Activated naive CD8-positive, alpha-beta T cell treated with anti-CD3 and anti-CD28 coated beads, Interleukin-2, amount 50 U/mL, for 16 hours (primary cell): ENCODE measurements at places on chromosomes 12 and 14.

- no peak for DNase-seq
Measured at GRCh38 chr14:56514663-56515371, 64.8 kb upstream of the TMEM260 start.

- DNase-seq, result no peak
Measured at GRCh38 chr12:107449891-107450290, 235.7 kb upstream of the PWP1 start.

GRCh38 chr14:49512147-49512551 lies 74.0 kb downstream of the RPS29 start:
- DNase-seq, result no peak

- no peak for DNase-seq
Measured at GRCh38 chr12:122544537-122544936, 17.5 kb downstream of the KNTC1 start.

DNA sequence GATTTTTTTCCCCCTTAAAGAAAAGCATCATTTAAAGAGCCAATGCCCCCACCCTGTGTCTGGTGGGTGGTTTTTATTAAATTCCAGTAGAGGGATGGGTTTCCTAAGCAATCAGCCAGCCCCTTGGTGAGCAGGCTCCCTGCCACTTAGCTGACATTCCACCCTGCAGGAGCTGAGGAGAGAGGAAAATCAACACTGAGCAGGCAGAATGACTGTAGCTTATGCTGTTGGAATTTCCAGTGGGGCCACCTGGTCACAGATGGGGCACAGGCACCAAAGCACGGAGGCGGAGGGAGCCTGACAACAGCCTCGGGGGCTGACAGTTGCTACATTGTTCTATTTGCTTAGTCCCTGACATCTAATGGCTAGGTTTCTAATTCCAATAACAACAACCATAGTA lies 127.7 kb downstream of the TMEM30B start:
- DNase-seq, result no peak

DNA sequence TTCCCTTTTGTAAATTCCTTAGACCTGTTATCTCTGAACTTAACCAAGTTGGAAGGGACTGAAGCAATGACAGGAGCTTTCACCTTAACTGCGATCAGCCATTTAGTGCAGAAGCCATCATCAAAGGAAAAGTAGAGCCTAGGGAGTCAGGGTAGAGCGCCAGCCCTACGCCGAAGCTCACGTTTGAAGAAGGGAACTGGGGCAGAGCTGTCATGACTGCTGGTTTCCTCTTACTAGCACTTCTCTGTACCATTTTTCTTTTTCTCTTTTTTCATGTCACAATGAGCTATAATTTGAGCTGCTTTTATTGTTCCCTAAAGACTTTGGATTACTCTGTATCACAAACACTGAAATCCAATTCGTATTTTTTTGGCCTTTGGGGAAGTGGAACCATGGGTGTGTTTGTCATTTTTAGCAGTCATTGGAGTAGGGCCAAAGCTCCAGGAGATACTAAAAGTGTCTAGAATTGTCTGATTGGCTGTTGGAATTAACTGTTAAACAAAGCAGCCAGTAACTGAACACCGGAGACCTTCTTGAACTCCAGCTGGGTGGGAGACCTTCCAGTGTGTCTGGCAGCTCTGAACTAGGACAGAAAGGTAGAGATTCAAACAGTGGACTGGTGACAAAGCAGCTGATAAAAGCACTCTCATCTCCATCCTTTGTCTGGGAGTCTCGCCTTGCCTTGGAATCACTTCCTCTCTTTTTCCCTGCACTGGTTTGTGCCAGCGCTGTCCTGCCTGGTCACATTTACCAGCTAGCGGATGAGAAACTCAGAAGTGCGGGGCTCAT lies 9.1 kb downstream of the MTRFR start:
- no peak for DNase-seq

DNA sequence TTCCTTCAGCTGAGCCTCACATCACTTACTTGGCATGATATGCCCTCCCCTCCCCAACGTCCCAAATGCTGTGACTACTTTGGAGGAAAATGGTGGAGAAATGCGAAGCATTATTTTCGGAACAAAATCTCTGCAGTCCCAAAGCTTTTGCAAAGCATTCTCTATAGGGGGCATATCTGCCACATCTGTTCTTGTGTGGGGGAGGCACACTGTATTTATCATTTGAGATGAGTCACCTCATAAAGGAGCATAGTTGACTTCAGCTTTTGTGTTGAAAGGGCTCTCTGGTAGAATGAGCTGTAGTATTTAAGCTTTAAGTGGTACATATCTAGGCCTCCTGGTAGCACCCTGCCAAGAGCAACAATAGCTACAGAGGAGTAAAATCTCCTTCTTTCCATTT lies 447.5 kb downstream of the ADAMTS20 start:
- DNase-seq, result no peak

DNA sequence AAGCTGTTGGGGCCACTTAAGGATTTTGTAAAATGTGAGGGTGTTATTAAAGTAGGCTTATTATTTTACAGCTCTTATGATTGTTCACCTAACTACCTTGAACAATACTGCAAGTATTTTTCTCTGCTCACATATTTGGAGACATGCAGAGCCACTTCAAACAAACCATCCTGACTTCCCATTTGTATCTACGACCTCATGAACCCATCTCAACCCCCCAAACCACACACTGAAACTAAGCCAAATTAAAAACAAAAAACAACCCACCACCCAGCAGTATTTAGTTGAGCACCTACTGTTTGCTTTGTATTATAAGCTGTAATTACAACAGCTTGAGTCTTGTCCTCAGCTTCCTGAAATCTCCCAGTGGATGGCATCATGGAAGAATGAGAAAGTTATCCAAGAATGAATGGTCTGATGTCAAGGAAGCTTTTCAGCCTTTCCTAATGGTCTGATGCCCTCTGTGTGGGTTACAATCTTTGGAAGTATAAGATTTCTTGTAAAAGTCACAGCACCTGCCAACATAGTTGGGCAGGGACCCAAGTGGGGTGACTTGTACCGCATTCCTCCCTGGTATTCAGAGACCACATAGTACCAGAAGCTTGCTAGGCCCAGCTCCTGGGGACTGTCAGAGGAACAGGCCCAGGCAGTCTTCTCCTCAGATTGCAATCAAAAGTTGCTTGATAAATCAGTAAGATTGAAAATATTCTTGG lies 416.6 kb downstream of the ZFP36L1 start:
- no peak for DNase-seq

DNA sequence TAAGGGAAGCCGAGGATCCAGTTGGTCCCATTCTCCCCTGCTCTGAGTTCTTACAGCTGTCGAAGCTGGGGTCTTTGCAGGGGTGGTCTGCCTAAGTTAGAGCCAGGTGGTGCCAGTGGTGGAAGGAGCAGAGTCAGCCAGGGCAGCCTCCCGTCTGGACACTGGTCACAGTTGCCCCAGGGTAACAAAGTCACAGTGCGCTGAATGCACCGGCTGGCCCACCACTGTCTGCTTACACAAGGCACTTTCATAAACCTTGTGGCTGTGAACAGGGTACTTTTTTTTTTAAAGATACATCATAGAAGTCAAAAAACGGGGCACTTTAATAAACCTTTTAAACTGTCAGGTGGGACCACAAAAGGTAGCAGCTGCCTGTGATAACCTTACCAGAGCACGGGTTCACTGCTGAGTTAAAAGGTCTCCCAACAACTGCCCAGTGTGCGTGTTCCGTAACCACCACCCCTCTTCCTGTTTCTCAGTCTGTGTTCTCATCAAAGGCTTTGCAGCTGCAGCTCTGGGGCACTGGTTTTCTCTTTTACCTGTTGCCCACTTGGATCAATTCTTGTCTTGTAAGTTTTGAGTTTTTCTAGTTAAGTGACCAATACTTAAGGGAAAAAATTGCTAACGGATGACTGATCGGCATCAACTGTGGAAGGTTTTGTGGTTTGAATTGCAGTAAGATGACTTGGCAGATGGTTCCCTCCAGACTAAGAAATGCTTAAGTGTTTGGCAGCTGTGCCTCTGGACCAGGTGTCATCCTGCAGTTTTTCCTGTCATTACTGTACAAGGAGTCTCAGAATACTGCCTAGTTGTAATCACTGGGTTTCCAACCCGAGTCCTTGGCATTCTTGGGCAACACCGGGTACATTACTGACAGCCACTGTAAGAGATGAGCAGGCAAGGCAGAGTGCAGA lies 55.9 kb downstream of the DYNC1H1 start:
- DNase-seq, result peak; percentile 13

GRCh38 chr12:27709932-27710591 lies 570 bp upstream of the MRPS35 start:
- no peak for DNase-seq

- no peak for DNase-seq
Measured at GRCh38 chr14:30242744-30243143, 315.1 kb upstream of the PRKD1 start.

DNA sequence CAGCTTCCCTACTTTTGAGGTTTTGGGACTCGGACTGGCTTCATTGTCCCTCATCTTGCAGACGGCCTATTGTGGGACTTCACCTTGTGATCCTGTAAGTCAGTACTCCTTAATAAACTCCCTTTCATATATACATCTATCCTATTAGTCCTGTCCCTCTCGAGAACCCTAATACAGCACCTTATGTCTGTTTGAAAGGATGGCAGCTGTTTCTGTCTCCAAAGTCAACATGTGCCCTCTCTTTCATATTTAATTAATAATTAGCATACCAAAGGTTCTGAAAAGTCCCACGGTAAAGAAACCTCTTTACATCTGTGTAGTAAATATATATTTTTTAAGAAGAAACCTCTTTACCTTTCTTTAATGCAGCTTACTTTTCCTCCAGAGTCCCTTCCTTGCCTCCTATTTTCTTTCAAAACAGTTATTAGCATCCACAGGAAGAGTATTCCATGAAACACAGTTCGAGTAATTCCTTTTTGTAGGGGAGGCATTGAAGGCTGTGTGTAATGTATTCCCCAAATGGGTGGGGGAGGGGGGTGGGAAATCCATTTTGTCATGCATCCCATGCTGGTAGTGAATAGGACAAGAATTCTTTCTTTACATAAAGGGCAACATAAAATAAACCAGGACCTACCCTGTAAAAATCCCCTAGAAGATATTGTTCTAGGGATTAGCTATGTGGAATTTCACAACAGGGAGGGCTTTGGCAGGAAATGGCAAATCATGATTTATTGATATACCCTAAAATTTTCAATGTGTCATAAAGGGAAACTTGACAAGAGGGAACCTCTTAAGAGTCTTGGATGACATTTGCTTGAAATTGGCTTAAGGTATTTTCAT lies 241.5 kb downstream of the SUDS3 start:
- no peak for DNase-seq

DNA sequence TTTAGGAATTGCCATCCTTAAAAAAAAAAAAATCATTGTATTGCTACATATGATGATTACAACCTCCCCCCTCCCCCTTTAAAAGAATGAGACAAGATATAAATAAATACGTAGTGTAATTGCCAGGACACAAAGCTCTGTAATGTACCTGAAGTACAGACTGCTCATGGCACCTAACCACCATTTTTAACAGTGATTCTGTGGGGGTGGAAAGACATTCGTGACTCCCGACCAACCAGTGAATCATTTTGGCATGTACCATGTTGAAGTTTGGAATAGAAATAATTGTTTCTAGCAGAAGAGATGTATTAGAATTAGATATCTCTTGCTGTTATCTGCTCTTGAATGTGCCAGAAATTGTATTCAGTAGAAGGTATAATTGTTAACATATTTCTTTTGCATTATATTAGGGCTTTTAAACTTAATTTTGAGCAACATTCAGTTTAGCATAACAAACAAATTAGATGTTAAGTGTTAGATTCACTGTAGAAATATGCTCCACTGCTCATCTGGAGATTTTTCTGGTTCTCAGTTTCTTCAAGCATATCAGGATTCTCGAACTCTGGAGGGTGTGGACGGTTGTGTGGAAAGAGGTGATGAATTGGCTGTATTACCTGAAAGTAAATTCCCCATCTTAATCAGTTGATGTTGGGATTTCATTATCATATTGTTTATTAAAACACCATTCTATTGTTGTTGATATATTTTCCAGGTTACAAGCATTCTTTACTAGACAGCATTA lies 31.1 kb downstream of the FRS2 start:
- no peak for DNase-seq

DNA sequence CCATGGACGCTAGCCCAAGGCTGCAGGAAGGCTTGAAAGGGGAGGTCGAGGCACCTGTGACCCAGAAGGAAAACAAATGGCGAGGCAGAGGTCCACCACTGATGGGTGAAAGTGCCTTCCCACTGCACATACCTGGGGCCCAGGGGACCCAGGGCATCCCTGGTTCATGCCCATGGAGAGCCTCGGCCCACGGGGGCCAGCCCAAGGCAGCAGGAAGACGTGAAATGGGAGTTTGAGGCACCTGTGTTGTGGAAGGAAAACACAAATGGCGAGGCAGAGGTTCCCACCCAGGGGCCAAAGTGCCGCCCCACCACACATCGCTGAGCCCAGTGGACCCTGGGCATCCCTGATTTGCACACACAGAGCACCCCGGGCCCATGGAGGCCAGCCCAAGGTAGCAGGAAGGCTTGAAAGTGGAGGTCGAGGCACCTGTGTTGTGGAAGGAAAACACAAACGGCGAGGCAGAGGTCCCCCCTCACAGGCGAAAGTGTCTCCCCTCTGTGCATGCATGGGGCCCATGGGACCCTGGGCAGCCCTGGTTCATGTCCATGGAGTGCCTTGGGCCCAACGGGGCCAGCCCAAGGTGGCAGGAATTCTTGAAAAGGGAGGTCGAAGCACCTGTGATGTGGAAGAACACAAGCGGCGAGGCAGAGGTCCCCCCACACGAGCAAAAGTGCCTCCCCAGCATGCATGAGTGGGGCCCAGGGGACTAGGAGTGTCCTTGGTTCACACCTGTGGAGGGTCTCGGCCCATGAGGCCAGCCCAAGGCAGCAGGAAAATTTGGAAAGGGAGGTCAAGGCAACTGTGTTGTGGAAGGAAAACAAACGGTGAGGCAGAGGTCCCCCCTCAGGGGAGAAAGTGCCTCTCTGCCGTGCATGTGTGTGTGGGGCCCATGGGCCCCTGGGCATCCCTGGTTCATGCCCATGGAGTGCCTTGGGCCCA lies 383.3 kb downstream of the ALG10 start:
- DNase-seq, result no peak

- DNase-seq, result no peak
Measured at GRCh38 chr12:27434673-27435565, 11.6 kb upstream of the SMCO2 start.

DNA sequence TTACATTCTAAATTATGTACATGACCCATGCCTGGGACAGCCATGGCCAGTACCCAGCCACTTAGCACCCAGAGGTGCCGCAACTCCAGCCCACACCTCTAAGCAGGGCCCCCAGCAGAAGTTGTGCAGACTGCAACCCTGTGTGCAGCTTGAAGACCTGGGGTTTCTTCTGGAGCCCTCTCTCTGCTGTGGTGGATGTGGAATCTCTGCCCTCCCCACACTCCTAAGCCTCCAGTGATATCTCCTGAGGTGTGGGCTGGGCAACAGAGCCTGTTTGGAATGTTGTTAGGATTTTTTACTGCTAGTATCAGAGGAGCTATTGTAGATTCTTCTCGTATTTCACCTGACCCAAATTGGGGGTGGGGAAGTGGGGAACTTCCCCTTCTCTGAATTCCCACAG lies 59.4 kb upstream of the TUNAR start:
- no peak for DNase-seq

GRCh38 chr12:133233993-133234564 lies 1.6 kb downstream of the ANHX start:
- DNase-seq, result no peak

DNA sequence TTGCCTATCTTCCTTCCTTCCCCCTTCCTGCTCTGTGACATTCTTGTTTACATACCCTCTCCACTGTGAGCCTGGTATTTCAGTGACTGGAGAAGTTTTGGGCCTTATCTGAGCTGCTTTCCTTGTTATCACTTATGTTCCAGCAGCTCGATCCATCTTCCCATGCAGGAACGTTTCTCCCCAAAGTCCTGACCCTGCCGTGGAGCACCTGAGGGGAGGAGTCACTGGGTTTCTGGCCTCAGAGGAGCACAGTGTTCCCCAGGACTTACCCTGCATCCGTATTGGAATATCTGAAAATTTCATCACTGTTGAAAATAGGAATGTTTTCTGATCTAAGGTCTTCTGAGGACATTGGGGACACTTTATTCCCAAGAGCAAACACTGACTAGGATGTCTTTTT lies 141.8 kb downstream of the CACNA1C start:
- DNase-seq, result no peak
